ENCODE measurements at places on chromosomes 13 and 19.

DNA sequence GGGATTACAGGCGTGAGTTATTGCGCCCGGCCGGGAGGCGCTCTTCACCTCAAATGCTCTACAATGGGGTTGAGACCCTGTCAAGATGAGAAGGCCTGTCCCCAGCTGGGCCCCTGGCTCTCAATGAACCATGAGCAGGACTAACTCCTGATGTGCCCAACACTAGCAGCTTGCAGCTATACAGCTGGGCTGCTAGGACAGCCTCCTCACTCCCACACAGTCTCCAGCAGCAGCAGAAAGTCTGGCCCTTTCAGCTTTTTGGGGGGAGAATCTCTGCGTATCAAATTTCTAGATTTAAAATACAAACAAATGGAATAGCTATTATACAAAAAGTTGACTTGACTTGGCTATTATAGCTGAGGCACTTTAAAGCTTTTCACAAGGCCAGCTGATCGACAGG lies 30.2 kb downstream of the TMTC4 start:
- no peak for DNase-seq

DNA sequence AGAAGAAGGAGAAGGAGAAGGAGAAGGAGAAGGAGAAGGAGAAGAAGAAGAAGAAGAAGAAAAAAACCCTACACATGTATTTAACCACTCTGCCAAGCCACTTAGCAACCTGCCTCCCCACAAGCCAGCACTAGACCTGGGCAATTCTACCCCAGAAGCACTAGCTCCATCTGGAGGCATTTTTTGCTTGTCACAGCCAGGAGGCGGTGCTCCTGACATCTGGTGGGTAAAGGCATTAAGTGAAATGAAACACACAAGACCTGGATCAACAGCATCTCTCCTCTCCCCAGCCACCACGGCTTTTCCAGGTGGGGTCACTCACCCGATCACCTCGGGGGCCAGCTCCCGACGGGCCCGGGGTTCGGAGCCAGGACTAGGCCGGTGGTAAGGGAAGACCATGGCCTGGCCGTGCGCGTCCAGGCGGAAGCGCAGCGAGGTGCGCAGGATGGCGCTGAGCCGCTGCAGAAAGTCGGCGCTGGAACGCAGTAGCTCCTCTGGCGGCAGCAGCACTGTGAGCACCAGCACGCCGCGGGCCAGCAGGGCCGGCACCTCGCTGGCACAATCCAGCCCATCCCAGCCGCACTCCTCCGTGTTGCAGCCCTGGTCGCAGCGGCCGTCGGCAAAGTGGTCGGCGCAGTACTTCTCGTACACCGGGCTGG lies 26.9 kb downstream of the NOTCH3 start:
- DNase-seq = no peak

GRCh38 chr13:34833562-34834182 lies 108.4 kb upstream of the NBEA start:
- no peak for DNase-seq

DNA sequence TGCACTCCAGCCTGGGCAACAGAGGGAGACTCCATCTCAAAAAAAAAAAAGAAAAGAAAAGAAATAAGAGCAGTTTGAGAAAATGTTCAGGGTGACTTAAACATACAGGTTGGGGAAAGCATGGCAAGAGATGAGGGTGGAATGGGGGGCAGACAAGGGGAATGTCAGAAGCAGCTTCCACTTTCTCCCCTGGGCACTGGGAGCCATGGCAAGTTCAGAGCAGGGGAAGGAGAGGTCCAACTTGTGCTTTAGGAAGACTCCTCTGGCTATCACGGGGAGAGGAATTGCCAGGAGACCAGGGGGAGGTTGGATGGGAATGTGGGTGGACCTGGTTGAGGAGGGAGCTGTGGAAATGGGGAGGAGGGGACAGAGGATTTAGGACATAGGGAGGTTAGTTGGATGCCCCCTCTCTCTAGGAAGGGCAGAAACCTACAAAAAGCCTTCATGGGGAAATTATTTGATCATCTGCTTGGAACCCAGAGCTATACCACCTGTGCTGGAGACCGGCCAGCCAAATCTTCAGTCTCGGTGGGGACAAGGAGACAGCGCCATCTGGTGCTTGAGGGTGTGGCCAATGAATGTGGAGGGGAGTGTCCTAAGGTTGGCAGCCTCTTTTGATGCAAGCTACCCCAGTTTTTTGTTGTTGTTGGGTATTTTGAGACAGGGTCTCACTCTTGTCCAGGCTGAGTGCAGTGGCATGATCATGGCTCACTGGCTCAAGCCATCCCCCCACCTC lies 7.3 kb upstream of the STRN4 start:
- DNase-seq = peak; percentile 30

GRCh38 chr13:29693275-29693945 lies 97.9 kb upstream of the SLC7A1 start:
- no peak for DNase-seq

GRCh38 chr19:46786236-46787039 lies 2.0 kb downstream of the SLC1A5 start:
- peak; percentile 73 for DNase-seq

GRCh38 chr13:36082396-36082795 lies 48.8 kb downstream of the DCLK1 start:
- no peak for DNase-seq

DNA sequence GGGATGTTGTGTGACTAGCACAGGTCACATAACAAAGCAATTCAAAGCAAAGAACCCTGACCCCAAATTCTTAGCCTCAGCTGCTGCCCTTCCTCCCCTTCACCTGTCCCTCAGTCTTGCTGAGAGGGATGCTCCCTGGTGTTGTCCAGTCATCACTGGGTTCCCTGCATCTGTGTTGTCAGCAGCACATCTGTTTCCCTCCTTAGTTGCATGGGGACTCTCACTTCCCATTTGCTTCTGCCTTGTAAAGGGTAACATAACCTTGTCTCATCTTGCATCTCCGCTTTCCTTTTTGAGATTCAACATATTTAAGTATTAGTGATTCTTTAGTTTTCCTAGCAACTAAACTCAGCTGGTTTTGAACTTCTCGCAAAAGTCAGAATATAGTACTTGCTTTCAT lies 54.0 kb downstream of the SPATA13 start:
- DNase-seq = no peak

- DNase-seq = no peak
These were observed 10.6 kb upstream of the PDCD2L start for GRCh38 chr19:34393629-34394028.

- no peak for DNase-seq
These were observed 4.4 kb downstream of the ATP12A start for GRCh38 chr13:24684600-24684998.

DNA sequence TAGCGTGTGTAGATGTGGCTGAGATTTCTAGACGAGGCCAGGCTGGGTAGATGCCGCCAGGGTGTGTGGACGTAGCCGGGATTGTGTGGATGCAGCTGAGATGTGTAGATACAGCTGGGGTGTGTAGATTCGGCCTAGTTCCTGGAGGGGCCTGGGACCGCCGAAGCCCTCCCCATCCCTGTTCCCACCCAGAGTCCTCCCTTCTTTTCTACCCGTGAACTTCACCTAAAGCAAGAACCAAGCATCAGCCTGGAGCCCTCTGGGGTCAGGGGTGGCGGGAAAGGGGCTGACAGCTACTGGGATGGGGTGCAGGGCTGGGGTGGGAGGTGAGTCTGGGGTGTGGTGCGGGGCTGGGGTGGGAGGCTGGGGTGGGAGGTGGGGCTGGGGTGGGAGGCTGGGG lies 768 bp downstream of the TMPRSS9 start:
- no peak for DNase-seq

DNA sequence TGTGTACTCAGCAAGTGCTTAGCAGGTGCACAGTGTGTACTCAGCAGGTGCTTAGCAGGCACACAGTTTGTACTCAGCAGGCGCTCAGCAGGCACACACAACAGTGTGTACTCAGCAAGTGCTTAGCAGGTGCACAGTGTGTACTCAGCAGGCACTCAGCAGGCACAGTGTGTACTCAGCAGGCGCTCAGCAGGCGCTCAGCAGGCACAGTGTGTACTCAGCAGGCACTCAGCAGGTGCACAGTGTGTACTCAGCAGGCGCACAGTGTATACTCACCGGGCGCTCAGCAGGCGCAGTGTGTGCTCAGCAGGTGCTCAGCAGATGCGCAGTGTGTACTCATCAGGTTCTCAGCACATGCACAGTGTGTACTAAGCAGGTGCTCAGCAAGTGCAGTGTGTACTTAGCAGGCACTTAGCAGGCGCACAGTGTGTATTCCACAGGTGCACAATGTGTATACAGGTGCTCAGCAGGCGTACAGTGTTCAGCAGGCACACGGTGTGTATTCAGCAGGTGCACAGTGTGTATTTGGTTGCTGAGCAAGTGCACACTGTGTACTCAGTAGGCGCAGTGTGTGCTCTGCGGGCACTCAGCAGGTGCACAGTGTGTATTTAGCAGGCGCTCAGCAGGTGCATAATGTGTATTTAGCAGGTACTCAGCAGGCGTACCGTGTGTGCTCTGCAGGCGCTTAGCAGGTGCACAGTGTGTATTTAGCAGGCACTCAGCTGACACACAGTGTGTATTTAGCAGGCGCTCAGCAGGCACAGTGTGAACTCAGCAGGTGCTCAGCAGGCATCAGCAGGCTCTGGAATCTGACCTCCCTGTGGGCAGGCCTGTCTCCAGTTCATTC lies 15.1 kb downstream of the CRTC1 start:
- DNase-seq = no peak

GRCh38 chr13:40402931-40403431 lies 263.5 kb downstream of the FOXO1 start:
- DNase-seq = no peak

DNA sequence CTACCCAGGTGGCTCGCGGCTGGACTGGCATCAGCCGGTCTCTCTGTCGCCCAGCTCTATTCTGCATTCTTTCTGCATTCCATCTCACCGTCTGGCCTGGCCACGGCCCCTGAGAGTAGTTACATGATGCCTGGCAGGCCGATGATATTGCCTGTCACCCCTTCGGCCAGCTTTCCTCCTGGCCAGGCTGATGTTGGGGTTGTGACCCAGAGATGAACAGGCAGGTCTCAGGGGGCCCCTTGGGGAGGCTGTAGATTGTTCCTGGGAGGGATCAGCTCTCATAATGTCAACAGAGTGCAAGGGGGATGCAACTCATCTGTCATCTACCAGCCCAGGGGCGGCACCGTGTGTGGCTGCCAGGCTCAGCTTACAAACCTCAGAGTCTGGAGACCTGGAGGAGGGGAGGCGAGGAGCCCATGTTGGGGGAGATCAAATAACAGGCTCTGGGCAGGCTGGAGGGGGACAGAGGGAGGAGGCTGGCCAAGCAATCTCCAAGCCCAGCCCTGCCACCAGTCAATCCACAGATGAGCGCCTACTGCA lies 13.6 kb upstream of the FBXO17 start:
- no peak for DNase-seq

- DNase-seq = no peak
These were observed 8.0 kb downstream of the GPATCH1 start for GRCh38 chr19:33089010-33089409.

- DNase-seq = no peak
These were observed 10.2 kb downstream of the CAPN12 start for GRCh38 chr19:38734176-38734425.

- DNase-seq = no peak
These were observed 4.8 kb upstream of the ALOX5AP start for GRCh38 chr13:30730526-30730925.
